Omental fat pad (tissue), 4 donors: ENCODE measurements at places on chromosomes 5 and 9.

GRCh38 chr5:1919750-1920149, 37.0 kb upstream of the IRX4 start:
- no peak for DNase-seq

- DNase-seq: no peak
These were observed 112.8 kb upstream of the CTNND2 start for GRCh38 chr5:12017007-12017406.

GRCh38 chr9:137074657-137075274, 2.6 kb upstream of the UAP1L1 start:
- no peak for DNase-seq

DNA sequence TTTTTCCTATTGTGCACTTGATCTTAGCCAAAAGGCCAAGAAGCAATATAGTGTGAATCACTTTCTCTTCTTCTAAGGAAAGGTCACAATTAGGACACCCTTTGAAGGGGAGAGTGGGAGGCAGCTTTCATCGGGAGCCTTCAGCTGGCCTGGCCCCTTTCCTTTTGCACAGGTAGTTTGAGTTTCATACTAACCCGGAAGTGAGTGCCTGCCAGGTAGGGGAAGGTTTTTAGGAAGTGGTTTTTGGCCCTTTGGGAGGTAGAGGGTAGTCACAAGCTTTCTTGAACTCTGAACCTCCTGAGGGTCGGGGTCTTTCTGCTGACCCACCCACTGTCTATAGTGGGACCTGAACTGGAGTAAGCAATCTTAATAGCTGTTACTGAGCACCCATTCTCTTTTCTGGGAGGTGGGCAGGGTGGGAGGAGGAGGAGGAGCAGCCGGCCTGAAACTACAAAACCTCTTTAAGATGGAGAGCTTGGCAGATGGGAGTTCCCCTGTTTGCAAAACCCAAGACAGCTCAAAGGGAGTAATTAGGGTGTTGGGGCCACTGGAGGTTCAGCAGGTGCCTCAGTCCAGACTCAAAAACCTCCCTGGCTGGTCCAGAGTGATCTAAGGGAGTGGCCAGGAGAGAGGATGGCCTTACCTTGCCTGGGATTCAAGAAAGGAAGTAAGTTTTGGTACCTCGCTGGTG, 6.0 kb downstream of the LARP1 start:
- DNase-seq: no peak

DNA sequence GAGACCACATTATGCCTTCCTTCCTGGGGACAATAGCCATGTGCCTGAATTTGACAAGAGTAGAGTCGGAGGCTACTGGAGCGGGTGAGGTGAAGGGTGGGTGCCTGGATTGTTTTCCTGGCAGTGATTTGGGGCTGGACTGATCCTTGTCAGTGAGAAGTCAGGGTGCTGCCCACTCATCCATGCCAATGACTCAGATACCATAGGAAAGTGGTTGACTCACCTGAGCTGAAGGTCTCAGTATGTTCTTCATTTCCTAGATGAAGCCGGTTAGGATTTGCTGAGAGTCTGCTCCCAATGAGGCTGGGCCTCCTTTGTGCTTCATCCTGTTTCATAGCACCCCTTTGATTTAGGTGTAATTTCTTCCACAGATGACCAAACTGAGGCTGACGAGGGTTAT, 366.0 kb downstream of the KDM4C start:
- no peak for DNase-seq

DNA sequence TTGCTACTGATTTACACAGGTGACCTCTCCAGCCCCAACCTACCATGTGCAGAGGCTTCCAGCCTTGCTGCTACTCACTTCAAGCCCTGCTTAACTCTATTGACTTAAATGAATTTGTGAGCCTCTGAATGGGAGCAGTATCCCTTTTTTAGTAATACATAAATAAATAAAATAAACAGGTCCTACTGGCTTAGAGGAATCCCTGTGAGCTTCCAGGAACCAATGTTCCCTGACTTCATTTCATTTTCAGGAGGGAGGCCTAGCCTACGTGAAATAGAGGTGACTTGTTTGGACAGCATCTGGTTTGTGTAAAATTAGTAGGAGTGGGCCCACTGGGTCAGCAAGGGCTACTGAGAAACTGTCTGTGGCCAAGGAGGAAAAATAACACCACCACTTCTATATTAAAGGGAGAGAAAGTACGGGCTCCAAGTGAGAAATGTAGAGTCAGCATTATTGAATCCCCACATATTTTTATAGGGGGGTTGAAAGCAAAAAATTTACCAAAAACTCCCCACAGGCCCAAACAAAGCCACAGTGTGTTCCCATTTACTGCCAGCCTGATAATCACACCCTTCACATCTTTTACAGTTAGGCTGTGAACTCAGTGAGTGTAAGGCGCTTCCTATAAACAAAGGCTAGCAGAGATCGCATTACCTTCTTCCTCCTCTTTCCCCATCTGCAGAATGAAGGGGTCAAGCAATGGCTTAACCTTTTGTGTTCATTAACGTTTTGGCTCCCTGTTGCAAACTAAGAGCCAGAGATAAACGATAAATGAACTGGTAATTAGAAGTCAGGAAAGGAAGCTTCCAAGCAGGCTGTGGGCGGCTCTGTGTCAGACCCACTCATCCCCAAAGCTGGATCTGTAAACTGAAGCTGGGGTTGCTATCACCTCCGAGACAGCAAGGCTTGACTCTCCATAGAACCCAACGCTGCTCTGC, 138.8 kb upstream of the LIFR start:
- no peak for DNase-seq

DNA sequence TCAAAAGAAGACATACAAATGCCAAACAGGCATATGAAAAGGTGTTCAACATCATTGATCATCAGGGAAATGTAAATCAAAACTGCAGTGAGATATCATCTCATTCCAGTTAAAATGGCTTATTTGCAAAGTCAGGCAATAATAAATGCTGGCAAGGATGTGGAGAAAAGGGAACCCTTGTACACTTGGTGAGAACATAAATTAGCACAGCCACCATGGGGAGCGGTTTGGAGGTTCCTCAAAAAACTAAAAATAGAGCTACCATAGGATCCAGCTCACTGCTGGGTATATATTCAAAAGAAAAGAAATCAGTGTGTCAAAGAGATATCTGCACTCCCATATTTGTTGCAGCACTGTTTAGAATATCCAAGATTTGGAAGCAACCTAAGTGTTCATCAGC, 50.3 kb downstream of the AP3S1 start:
- no peak for DNase-seq

DNA sequence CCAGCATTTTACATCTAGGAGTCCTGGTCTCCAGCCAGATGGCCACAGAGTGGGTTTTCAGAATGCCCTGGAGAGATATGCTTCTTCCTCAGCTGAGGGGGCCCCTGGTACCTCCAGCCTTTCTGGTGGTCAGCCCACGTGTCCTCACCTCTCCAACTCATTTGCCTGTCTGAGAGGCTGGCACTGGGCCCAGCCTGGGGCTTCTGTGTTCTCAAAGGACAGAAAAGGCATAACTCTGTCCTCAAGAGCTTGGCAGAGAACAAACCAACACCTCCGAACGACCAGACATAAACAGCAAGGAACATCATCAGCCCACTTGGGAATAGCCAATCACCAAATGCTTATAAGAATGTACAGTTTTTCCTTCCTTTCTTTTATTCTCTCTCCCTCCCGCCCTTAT, 17.1 kb downstream of the ENG start:
- no peak for DNase-seq

DNA sequence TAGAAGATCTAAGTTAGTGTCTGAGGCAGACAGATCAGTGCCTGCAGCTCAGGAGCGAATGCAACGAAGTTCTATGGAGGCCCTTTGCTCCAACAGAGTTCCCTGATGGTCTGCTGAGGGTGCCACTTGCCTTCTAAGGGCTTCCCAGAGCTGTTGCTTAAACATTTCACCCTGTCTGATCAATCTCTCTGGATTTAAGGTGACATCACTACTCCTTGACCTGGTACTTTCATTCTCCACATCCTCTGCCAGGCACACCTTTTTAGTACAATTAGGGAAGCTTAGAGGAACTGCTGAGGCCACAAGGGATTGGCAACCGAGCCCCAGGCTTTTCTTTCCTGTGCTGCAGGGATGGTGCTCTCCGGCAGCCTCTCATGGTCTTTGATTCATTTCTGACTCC, 94.2 kb upstream of the IFNK start:
- no peak for DNase-seq

GRCh38 chr9:34653151-34654072, 1.4 kb downstream of the IL11RA start:
- no peak for DNase-seq

DNA sequence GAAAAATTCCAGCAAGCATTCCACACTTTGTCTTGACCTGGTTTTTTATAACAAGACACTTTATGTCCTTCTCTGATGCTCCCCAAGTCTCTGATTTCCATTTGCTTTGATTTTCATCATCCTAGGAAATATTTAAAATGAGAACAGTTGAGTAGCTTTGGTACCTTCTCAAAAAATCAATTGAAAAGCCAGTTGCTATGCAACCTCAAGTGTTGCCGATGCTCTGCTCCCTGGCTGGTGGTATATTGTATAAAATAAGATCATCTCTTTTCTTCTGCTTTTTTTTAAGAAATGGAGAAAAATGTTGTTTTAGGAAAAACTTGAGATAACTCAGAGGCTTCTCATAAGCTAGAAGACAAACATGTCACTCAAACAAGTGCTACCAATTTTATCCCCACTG, 109.7 kb downstream of the ZNF354C start:
- no peak for DNase-seq

DNA sequence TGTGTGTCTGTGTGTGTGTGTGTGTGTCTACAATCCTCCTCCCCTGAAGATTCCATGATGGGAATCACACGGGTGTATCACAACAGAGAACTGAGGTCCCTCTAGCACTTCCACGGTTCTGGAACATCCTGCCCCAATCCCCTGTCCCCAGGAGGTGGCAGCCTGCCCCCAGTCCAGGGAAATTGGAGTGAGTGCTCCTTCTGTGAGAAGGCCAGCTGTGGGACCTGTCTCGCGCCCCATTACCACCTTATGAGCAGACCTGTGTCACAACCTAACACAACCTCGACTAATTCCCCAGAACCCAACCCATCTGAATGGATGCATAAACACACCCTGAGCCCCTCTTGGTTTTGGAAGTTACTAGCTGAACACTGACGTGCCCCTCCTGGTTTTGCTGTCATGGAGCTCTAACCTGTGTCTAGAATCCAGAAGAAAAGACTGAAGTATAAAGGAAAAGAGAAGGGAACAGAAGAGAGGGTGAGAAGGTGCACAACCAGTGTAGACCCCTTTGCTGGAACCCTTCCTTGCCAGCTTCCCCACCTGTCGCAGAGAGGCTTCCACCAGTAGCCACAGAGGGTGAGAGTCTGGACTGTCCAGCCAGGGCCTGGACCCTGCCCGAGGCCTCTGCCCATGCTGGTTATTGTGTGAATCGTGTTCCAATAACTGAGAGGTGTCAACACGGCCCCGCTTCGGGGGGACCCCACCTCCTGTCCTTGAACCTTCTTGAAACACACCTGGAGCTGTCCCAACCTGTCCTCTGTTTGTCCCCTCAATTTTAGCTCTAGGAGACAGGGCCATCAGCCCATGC, 3.4 kb downstream of the BTNL9 start:
- no peak for DNase-seq

DNA sequence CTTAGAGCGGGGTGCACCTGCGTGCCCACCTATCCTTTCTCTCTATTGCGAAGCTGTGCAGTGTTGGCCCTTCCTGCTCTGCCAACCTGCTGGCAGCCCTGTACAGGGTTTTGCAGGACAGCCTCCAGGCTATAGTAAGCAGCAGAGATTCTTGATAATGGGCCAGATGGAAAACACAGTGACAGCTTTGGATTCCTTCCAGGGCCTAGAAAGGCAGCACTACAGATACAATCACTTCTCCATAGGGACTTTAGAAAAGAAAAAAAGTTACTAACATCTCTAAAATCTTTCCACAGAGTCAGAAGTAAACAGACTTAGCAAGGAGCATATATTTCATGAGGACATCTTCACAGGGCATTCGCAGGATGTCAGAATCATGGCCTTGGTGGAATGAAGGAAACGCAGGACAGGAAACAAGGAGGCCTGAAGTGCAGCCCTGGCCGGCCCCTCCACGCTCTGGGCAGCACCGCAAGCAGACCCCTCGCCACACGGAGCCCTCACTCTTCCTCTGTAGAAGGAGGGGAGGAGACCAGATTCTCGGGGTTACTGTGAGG, 172.1 kb upstream of the GAS1 start:
- DNase-seq: no peak

GRCh38 chr5:121027636-121028035, 563.5 kb downstream of the PRR16 start:
- DNase-seq: no peak
